CD8-positive, alpha-beta T cell (primary cell): ENCODE measurements at places on chromosomes 16 and 17.

DNA sequence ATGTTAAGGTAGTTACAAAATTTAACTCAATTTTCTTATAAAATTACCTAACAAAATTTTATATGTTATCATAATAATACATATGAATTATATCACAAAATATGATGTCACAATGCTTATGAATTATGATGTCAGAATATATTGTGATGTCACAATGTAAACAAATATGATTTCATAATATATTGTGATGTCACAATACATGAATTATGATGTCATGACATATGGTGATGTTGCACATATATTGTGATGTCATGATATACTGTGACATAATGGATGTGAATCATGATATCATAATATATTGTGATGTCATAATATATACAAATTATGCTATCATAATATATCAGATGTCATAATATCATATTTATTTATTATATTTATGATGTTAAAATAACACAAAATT lies 1879.9 kb downstream of the TP53TG3F start:
- no peak for DNase-seq

DNA sequence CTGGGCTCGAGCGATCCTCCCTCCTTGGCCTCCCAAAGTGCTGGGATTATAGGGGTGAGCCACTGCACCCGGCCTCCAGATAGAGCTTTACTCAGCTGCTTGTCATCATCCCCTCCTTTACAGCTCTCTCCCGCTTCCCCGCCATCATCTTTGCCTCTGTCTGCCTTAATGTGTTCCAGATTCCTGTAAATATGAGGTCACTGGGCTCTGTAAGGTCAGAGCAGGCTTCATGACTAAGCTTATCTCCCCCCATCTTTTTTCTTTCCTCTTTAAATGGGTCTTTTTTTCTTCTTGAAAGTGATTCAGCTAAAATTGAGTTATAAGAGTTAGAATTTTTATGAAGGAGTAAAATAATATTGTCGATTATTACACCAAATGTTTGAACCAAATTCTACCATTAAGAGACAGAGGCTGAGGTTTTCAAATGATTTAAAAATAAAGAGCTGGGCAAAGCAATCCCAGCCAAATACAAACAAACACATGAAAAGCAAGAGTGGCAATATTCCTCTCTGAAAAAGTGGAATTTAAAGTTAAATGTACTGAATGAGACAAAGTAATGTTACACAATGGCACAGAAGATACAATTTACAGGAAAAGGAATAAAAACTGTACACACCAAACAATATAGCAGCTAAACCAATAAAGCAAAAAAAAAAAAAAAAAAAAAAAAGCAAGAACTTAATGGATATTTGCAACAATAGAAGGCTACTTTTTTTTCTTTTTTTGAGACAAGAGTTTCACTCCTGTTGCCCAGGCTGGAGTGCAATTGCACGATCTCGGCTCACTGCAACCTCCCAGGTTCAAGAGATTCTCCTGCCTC lies 62.1 kb downstream of the CRISPLD2 start:
- no peak for DNase-seq

DNA sequence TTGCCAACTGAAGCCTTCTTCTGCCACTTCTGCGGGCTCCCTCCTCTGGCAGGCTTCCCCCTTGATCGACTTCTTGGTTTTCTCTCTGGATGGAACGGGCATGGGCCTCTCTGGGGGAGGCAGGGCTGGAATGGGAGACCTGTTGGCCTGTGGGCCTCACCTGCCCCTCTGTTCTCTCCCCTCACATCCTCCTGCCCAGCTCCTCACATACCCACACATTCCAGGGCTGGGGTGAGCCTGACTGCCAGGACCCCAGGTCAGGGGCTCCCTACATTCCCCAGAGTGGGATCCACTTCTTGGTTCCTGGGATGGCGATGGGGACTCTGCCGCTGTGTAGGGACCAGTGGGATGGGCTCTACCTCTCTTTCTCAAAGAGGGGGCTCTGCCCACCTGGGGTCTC lies 6.5 kb upstream of the LASP1NB start:
- DNase-seq: no peak

DNA sequence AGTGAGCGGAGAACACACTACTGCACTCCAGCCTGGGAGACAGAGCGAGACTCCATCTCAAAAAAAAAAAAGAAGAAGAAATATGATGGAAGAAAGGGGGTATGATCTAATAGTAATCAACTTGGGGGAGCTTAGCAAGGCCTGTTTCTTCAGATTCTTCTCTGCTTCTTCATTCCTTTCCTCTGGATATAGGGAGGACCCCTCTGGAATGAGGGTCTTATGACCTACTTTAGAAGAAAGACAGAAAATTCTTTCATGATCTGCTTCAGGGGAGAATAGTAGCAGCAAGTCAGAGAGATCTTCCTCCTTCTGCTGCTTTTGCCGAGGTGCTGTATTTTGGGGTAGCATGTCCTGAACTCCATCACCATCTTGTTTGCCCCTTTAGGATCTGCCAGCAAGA lies 44.9 kb upstream of the ETV4 start:
- DNase-seq: no peak

- DNase-seq: no peak
Measured at GRCh38 chr17:65483438-65483837, 78.0 kb downstream of the AXIN2 start.

DNA sequence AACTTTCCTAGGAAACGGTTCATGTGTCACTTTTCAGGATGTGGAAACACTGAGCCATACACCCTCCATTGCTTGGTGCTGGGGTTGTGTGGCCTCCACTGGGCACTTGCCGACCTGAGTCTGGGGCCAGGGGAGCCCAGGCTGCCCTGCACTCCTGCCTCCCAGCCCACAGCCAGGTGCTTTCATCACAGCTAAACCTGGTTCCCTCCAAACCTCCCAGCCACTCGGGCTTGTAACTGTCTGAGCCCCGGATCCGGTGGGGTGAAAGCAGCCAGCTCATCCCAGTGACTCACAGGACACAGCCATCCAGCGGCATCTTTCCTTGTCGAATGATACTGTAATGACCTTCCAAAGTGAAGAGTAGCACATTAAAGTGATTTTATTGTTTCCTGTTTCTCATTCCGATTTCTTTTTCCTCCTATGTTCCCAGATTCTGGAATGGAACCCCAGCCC lies 19.8 kb downstream of the CARHSP1 start:
- no peak for DNase-seq
